ENCODE measurements at places on chromosomes 1 and 21.

GRCh38 chr1:66175581-66175980 lies 358.4 kb upstream of the SGIP1 start:
- DNase-seq, result no peak

DNA sequence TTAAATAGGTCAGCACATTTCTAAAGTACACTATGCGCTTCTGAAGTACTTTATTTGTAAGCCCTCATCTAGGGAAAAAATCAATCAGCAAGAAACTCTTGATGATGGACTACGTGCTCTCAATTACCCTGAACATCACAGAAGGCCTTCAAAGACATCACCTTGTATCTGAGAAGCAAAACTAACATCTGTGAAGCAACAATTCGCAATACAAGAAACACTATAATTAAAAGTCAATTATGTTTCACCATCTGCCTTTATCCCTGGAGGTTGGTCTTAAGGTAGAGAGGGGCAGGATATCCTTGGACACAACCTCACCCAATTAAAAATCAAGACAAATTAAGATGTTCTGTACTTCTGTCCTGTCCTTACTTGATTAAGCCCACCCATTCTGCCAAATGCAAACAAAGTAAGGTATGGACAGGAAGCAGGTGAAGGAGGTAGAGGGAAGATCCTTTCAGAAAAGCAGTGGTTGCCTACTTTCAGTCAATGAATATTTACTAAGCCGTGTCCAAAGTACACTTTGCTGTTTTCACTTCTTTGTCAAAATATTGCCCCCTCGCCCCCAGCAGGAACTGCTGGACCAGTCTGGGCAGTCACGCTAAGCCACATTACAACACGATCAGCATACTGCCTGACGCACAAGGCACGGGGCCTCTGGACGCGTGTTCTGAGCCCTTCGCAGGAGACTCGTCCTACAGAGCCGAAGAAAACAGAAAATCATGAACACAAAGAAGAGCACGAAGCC lies 887 bp downstream of the SLC19A2 start:
- DNase-seq, result peak; percentile 68

DNA sequence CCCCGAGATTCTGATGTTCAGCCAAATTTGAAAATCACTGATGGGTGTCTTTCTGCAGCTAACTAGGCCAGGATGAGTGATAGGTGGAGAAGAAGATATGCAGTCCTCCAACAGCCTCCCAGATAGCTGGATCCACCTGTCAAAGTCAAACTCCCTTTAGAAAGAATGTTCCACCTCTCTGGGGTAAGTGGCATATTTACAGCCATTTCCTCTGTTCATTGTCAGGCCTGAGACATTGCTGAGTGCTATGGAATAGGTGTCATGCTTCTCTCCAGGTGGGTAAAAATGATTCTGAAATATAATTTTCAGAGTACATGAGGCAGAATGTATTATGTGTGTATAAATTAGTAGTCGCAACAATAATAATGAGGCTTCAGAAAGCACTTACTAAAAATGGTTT lies 316.8 kb downstream of the TTLL7 start:
- no peak for DNase-seq

- DNase-seq, result no peak
Observed at GRCh38 chr21:10539956-10540355, 18.6 kb downstream of the TPTE start.

- DNase-seq, result peak; percentile 51
Observed at GRCh38 chr1:12600880-12601633, 17.0 kb downstream of the DHRS3 start.

- no peak for DNase-seq
Observed at GRCh38 chr1:53070621-53071020, 8.6 kb downstream of the PODN start.

DNA sequence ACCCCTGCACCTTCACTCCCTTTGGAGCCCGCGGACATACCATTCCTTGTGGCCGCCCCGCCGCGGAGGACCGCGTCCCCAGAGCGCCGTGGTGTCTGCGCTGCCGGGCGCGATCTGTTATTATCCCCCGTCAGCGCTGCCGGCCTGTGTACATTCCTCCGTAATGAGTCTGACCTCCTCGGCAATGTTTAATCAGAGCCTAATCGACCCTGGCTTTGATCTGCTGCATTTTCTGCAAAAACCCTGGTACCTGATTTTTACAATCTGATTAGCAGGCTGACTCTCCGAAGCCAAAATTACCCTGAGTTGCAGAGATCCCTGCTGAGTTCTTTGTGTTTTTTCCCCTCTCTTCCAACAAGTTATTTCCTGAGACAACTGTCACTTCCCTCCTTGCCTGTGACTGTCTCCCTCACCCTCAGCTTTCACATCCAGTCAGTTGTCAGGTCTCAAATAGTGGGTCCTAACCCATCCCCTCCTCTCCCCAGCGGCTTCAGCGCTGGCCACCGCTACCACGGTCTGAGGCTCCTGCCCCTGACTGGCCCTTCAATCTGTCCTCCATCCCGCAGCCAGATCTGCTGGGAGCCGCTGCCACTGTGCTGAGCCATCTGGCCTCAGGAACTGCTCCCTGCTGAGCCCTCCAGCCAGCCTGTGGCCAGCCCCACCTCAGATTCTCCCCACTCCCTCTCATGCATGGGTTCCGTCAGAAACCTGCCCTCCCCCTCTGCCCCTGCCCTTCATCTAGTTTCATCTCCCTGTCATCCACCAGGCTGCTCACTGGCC lies 53.5 kb downstream of the GLIS1 start:
- DNase-seq, result no peak

- peak; percentile 2 for DNase-seq
Observed at GRCh38 chr1:82390627-82391026, 589.9 kb downstream of the ADGRL2 start.

DNA sequence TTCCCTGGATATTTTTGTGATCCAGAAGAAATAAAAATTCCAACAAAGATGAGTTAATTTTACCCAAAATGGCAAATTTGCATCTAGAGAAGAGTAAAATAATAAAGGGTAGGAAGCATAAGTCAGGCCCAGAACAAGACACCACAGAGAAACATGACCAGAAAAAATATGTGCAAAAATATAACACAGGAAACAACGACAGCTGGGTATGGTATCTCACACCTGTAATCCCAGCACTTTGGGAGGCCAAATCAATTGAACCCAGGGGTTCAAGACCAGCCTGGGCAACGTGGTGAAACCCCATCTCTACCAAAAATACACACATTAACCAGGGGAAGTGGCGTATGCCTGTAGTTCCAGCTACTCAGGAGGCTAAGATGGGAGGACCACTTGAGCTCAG lies 39.7 kb upstream of the SDC3 start:
- no peak for DNase-seq

DNA sequence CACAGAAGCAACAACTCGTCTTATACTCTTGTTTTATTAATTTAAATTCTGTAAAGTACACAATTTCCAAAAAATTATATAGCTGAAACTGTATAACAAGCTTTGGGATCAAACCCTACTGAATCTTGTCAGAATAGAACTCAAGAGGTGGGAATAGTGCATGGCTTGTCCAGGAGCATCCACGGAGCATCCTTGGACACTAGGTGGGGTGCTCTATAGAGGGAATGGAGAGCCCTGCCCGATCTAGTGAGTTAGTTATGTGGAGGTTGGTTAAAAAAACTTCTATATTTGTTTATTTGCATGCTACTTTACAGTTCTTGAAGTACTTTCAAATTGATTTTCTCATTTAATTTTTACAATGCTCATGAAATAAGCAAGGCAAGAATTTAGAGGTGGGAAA lies 28.3 kb downstream of the ROR1 start:
- DNase-seq, result no peak

DNA sequence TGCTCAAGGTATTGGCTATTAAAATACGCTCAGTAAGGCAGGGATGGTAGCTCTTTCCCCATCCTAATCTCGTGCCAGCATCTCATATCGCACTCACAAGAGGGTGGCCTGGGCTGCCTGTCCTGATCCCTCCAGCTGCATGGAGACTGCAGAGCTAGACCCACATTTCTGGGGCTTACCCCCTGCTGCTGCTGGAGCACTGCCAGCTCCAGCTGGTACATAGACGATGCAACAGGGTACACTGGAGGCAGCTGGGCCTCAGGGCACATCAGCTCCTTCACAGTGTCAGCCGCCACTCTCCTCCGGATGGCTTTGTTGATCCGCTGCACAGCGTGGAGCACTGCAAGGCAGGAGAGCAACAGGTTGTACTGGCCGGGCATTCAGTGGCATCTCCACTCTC lies 16.0 kb downstream of the IQGAP3 start:
- no peak for DNase-seq

- DNase-seq, result no peak
Observed at GRCh38 chr1:85582687-85583591, 2.4 kb downstream of the CCN1 start.

DNA sequence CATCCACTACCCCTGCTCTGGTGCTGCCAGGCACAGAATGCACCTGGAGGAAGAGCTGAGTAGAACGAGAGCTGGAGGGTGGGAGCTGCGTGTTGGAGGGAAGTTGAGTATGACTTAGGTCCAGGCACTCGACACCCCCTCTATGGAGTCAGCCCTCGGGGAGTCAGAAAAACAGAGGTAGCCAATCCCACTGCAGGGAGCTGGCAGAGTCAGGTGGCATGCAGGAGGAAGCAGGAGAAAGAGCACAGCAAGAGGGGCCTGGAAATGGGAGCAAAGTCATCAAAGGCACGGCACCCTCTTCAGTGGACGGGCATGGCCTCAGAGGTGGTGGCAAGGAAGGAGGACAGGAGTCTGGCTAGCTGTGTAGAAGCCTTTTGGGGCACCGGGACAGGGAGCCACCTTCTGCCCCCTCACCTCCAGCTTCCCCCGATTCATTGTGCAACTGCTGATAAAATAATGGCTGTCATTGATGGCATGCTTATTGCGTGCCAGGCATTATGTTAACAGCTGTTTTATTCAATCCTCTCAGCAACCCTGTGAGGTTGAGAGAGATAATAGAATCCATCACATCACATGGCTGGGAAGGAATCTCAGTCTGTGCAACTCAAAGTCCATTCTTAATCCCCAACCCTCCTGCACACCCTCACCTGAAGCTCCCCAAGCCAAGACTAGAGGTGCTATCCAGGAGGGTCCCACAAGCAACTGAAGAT lies 42.0 kb downstream of the C1orf198 start:
- no peak for DNase-seq

- DNase-seq, result no peak
Observed at GRCh38 chr1:32273391-32274208, 18.3 kb upstream of the HDAC1 start.

- DNase-seq, result no peak
Observed at GRCh38 chr1:8411803-8412182, 93.9 kb downstream of the SLC45A1 start.

DNA sequence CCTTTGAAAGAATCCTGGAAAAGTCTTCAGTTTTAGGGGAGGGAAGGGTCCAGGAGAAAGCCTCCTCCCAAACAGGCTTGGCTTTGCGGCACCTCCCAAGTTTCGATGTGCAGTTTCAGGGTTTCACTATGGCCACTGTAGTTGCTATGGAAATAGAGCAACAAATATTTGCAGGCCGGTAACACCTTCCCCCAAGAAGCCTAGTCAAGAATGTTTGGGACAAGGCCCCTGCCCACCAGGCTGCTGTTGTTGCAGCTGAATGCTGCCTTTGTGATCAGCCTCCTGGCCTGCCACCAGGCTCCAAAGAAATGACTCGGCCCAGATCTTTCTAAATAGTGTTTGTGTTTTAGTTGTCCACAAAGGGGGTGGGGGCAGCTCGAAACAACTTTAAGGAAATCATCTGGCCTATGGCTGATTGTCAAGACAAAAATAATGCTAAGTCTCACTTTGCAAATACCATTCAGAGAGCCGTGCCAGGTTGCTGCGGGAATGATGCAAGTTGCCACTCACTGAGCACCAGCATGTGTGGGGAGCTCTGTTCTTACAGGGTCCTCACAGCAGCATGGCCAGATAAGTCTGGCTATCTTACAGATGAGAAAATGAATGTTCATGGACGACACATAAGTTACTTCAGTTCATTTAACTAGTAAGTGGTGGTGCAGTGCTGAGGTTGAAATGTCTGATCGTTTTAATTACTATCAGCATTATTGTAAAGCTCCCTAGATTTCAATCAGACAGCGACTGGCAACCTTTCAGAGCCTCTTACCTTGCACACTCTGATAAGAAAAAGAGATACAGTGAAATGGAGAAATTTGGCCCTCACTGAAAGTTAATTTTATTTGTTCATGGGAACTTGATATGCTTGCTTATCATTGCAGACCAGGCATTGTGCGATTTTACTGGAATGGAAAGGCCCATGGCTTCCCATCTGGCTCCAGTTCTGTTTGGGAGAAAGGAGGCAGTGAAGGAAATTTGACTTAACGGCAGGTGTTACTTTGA lies 91.2 kb upstream of the JUN start:
- DNase-seq, result no peak

DNA sequence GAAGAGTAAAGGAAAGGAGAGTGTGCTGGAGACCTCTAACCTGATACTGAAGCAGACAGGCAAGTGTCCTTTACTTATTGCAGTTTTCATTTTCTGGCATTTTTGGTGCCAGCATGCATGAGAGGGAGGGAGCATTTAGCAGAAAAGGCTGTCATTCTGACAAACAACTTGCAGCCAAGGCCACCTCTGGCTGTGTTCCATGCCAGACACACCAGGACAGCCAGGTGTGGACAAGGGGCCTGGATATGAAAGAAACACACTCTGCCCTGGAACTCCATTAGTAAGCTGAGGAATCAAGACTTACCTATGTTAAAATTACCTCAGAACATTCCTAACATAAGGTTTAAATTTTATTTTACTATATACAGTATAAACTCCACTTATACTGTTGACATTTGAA lies 365.4 kb upstream of the CAMK1G start:
- DNase-seq, result no peak

GRCh38 chr1:41622402-41622801 lies 137.9 kb upstream of the EDN2 start:
- no peak for DNase-seq

- DNase-seq, result no peak
Observed at GRCh38 chr1:84889437-84889836, 3.6 kb downstream of the LPAR3 start.

DNA sequence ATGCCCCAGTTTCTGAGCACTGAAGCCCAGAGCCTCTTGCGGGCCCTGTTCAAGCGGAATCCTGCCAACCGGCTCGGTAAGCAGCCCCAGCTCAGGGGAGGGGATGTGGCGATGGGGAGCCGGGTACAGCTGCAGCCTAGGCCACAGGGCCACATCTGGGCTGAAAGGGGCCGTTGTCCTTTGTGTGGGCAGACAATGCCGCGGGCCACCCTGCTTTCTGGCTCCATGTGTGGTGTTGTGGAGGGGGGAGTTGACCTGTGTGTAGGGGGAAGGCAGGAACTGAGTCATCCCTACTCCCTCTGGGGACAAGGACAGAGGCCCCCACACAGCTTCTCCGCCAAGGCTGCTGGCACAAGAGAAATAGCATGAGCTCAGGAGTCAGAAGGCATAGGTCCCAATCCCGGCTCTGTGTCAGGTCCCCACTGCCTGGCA lies 26.0 kb downstream of the RPS6KA1 start:
- DNase-seq, result no peak

- DNase-seq, result no peak
Observed at GRCh38 chr1:39489567-39490239, 1.7 kb upstream of the BMP8A start.

GRCh38 chr1:223872308-223872901 lies 26.7 kb upstream of the TP53BP2 start:
- DNase-seq, result no peak

- DNase-seq, result no peak
Observed at GRCh38 chr1:225597926-225598575, 54.9 kb downstream of the ENAH start.
